ENCODE measurements at places on chromosomes 1 and 21.
A peak's percentile ranks its signal among the peaks of the same experiment; 100 is the strongest.

- no peak for DNase-seq
These were observed at the start of gene LCE3A for GRCh38 chr1:152622803-152623202. Gene LCE3A, minus strand, starts transcription at chr1:152623103. Its CDS starts 0 bp downstream, at chr1:152623103.

DNA sequence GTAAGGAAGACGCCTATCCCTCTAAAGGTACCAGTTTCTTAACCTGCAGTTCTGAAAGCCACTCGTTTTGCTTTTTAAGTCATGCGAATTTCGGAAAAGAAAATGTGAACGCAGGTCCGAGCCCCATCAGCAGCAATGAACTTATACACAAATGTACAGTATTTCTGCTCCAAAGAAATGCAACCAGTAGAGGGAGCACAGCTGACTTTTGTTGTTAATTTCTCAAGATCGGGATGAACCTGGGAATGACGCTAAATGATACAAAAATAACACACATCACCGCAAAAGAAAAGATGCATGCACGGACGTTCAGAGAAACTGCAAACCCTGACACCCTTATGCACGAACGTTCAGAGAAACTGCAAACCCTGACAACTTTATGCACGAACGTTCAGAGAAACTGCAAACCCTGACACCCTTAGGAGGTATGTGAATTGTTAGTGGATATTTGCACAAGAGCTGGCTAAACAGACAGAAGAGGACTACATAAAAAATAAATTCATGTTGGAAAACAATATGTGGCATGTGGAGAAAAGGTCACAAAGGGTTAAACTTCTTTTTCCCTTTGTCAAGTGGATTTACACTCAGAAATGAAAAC, 3.5 kb upstream of the TIAM1 start:
- no peak for DNase-seq

DNA sequence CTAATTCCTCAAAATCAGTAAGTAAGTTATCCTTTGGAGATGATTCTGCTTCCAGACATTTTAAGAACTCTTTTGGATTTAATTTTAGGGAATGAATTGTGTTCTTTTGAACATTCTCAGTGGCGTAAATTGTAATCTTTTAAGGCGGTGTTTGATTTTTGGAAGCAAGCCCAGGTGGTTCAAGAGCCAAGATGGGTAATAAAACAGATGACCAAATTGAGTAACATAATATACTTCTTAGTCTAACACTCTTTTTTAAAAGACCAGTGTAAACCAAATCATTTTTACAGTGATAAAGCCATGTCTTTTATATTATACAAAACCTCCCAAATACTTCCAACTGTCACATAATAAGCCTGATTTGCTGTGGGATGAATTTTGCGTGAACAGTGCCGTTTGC, 133.8 kb downstream of the LRRC40 start:
- no peak for DNase-seq

DNA sequence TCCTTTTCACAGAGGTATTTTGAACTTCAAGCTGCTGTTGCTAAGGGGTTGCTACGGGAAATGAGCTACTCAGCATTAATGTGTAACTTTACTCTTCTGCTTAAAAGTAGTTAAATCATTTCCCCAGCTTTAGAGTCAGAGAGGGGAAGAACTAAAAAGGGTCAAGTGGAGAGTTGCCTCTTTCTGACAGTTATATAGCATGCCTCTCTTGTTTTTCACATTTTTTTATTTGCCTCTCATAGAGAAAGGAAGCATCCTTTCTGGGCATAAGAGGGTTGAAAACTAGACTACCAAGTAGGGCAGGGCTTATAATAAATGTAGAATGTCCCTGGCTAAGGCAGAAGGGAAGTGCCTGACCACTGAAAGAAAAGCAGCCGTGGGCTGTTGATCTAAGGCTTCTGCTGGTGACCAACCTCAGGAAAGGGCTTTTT, 10.1 kb upstream of the ELAVL4 start:
- no peak for DNase-seq

DNA sequence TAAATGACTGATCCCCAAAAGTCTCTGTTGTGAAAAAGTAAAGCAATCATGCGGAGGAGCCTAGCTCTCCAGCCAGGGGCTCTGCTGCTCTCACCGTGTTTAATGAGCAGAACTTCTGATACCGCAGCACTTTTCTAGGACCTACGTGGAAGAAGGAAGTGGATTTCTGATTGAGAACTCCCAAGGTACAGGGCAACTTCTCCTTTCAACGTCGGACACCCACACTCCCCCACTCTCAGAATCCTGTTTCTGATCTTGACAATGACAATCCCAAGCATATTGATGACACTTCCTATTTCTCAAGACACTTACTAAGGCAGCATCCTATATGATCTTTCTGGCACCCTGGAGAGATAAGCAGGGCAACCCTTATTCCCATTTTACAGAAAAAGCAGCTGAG, 78.4 kb downstream of the PROX1 start:
- DNase-seq = no peak

- DNase-seq = no peak
These were observed 219.5 kb downstream of the HLX start for GRCh38 chr1:221098471-221099405.

GRCh38 chr1:16961297-16962133, 18.9 kb downstream of the MFAP2 start:
- DNase-seq = no peak

GRCh38 chr1:202625416-202626360, 84.6 kb downstream of the SYT2 start:
- peak; percentile 21 for DNase-seq

GRCh38 chr1:119564548-119564947, 57.5 kb downstream of the HSD3B1 start:
- DNase-seq = no peak

DNA sequence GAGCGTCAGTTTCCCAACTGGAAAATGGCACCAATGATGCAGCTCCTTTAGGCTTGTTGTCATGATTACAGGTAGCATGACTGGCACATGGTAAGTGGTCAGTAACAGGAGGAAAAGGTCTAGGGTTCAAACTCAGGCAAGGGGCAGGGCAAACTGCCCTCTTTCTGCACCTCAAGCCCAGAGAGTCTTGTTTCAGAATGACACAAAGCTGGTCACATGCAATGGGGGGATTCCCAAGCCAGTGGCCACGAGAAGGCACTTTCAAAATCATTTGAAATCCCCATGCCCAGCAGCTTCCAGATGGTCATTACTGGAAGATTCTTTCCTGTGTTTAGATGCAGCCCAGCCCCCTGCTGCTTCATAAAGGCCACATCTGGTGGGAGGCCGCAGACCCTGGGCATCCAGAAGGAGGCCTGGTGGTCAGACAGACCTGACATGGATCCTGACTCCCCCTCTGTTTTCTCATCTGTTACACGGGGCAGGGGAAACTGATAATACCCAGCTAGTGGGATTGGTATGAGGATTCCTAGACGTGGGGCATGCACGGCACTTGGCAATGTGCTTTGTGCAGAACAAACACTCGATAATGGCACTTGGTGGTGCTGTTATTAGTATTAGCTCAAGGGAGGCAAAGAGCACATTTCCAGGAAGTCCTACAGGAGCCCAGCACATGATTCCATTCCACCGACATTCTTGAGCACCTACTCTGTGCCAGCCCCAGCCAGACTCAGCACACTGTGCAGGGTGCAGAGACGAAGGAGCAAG, 6.9 kb upstream of the PLA2G2D start:
- no peak for DNase-seq

- DNase-seq = no peak
These were observed 3.2 kb downstream of the TMEM201 start for GRCh38 chr1:9591669-9592509.

- DNase-seq = no peak
These were observed 89.1 kb downstream of the CLEC20A start for GRCh38 chr1:178407655-178408054.

DNA sequence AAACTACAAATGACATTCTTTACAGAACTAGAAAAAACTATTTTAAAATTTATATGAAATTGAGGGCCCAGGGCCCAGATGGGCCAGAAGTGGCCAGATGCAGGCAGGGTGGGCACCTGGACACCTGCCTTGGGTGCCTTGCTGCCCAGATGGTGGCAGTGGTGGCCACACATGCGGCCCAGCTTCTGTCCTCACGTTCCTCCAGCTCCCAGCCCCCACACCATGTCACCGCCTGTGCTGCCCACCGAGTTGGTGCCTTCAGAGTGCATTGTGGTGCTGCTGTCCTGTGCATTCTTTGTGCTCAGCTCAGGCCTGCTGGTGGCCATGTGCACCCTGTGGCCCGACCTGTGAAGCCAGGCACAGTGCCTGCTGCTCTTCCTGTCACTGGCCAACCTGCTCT, 216.8 kb upstream of the CXADR start:
- no peak for DNase-seq

- DNase-seq = no peak
These were observed 1.9 kb downstream of the DMRTA2 start for GRCh38 chr1:50421366-50421748.

All from NCI-H1436 treated with DMSO at 0.1 percent for 48 hours (cell line).